ENCODE measurements at places on chromosomes 3 and 15.

DNA sequence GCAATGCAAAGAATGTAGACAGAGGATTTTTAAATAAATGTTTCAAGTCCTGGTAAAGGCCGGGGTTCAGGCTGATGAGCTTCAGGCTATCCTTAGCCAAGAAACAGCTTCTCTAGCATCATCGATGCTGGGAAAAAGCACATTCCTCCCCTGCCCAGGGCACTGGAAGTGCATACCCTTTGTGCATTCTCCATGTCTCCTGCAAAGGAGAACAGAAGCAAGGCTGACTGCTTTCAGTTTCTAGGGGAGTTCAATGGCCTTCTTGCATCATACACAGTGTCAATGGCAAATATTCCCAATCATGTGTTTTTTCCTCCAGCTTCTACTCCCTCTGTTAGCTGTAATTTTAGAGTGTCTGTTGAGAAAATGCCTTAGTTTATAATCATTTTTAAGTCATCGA, 59.9 kb downstream of the GPR176 start:
- DNase-seq, result no peak

DNA sequence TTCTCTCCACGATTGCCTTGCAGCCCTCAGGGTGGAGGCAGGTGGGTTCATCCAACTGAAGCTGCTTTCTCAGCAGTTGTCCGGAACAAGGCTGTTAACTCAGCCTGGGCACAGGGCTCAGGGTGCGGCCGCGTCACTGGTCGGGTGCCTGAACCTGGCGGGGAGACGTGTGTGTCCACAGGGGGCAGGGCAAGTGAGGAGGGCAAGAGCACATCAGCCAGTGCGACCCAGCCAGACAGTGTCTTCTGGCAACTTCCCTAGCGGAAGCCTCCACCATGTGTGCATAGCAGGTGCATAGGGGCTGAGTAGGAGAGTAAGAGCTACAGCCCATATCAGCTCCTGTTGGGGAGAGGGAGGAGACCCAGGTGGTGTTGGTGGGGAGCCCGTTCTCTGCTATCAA, 150.4 kb upstream of the THRB start:
- DNase-seq, result no peak

GRCh38 chr3:171748064-171748924, 62.0 kb downstream of the PLD1 start:
- DNase-seq, result no peak

- DNase-seq, result no peak
Observed at GRCh38 chr3:161550491-161551195, 54.0 kb downstream of the OTOL1 start.

DNA sequence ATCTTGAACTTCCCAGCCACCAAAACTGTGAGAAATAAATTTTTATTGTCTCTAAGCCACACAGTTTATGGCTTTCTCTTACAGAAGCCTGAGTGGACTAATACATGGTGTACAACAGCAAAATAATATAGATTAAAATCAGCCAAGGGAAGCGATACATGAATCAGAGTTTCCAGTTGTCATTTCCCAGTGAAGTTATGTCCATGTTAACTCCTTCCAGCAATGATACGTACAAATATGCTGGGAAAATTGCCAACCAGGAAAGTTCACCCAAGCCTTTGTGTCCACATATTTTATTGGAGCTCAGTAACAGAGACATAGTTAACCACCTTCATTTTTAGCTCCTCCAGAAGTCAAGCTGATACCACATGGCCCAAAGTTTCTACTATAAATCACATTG, 280.9 kb upstream of the KCNMB2 start:
- DNase-seq, result no peak

DNA sequence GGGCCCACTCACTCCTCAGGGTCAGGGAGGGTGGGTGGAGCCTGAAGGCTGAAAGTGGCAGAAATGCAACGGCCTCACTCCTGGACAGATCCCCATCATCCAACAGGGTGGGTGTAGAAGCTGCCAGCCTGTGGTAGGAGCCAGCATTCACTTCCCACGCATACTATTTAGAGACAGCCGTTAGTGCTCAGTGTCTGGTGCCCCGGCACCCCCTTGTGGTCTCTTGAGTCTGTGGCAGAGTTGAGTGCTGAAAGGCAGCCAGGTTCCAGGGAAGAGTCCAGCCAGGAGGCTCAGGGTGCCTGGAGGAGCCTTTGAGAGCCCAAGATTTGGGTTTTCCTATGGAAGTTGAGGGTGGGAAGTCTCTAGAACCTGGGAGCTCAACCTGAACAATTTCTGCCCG, 2.1 kb upstream of the GNAT1 start:
- DNase-seq, result peak; percentile 85

- no peak for DNase-seq
Observed at GRCh38 chr15:45918839-45919238, 284.0 kb downstream of the SQOR start.

- DNase-seq, result no peak
Observed at GRCh38 chr3:61980041-61980440, 393.3 kb downstream of the FEZF2 start.

DNA sequence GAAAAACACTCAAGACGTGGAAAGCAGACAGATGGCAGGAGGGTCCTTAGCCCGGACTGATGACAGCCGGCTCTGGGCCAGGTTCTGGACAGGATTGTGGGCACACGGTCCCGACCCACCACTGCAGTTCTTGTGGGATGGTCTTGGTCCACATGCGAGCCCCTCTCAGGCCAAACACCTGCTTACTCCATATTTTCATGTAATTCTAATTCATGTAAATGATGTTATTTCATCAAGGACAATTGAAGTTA, 32.6 kb downstream of the TM2D3 start:
- no peak for DNase-seq

DNA sequence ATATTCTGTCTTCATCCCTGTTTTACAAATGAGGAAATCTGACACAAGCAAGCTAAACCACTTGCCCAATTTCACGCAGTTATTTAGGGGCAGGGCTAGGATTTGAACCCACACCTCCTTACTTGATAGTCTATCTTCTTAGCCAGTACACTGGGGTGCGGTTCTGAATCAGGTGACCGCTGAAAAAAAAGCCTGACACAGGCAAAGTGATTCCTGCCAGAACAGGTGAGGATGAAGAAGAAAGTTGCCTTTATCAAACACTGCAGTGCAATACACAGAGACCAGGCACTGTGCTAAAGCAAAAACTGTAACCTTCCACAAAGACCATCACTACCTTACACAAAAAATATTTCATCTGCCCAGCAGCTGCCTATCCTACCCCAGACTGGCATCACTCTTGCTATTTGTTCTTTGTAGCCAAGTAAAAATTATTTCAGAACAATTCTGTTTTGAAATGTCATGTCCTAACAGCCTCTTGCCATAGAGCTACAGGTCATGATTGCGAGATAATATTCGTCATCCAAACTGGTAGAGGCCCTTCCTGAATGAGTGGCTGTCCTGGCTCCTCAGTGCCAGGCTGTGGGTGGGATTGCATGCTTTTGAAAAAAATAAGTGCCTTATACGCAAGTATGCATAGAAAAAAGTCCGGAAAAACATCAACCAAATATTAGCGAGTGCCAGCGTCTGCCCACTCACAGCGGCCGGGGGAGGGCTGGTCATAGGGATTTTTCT, 142.3 kb upstream of the TPM1 start:
- no peak for DNase-seq

- DNase-seq, result no peak
Observed at GRCh38 chr15:40762919-40763800, 708 bp upstream of the GCHFR start.

DNA sequence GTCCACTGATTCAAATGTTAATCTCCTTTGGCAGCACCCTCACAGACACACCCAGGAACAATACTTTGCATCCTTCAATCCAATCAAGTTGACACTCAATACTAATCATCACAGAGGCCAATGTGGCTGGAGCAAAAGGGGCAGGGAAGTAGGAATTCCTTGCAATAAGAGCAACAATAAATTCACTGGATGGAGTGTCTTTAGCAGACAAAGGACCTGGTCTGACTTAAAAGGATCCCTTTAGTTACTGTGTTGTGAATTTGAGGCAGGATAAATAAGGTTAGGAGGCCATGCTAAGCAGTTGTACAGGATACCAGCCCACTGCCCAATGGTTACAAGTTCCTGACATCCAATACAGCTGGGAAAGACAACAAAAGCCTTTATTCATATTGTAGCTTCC, 12.3 kb upstream of the GFM1 start:
- DNase-seq, result no peak

DNA sequence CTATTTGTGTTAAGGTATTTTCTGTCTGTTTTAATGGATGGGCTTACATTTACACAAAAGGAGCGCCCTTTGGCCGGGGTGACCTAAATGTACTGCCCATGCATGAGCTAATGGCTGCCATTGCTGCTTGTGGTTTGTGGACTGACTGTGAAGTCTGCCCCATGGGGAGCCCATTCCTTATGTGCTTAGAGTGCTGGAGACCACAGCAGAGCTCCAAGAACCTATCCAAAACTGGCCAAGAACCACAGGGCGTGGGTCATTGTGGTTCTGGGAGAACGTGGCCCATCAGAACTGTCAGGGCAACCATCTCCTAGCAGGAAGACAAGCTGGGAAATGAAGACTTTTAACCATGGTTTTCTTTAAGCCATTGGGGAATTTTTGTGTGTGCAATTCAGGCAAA, 105.3 kb downstream of the CHDH start:
- no peak for DNase-seq

GRCh38 chr3:31895471-31895870, 85.6 kb downstream of the OSBPL10 start:
- DNase-seq, result no peak

DNA sequence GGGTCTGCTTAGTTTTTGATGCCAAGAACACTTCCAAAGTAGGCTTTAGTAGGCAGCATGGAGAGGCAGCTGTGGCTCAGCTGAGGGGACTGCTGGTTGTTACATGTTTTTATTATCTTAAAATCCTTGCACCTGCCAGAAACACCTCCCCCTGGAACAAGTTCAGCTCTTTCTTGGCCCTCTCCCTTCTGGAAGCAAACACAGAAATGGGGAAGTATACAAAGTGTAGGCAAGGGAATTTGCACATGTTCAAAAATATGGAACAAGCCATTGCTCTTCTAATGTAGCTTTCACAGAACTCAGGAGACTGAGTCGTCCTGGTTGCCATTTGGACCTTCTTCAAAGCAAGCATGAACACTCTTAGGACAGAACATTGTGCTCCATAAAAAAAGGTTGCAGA, 169.1 kb upstream of the SEMA6D start:
- no peak for DNase-seq

DNA sequence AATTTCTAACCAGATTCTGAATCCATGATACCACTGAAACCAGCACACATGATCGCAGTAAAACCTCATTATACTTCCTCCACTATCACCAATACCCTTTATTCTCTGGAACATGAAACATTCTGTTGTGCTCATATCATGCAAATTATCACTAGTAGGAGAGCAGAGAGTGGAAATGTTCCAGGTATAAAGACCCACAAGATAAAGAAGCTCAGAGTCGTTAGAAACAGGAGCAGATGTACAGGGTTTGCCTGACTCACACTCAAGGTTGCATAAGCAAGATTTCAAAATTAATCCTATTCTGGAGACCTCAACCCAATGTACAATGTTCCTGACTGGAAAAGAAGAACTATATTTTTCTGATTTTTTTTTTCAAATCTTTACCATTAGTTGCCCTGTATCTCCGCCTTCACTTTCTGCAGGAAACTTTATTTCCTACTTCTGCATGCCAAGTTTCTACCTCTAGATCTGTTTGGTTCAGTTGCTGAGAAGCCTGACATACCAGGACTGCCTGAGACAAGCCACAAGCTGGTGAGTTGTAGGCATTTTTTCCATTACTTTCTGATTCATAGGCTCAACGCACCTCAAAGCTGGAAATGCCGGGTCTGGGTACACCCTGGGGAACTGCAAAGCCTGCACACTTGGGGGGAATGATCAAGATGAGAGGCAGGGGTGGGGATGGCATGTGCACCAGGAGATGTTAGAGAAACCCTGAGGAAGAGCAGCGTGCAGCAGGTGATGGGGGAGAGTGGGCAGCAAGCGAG, at the start of gene CCR2:
Gene CCR2, plus strand, starts transcription at position 465 of the 764 bp plus-strand sequence. CDS start 3,417 bp downstream, outside the sequence.
- no peak for DNase-seq

DNA sequence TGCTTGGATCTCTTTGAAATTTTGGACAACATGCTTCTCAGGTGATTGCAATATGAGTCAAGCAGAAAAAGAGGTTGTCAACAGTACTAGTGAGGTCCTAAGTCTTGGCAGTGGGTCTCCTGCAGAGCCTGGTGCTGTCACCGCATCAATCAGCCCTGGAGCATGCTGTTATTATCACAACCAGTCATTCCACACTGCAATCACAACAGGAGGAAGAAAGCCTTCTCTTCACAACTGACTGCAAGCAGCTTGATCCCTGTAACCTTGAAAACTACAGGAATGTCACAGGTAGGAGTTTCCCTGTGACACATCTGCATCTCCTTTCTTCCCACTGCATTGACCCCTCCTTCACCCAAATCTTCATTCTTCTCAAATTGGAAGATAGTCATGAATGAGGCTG, 451.1 kb upstream of the ATP11B start:
- no peak for DNase-seq

DNA sequence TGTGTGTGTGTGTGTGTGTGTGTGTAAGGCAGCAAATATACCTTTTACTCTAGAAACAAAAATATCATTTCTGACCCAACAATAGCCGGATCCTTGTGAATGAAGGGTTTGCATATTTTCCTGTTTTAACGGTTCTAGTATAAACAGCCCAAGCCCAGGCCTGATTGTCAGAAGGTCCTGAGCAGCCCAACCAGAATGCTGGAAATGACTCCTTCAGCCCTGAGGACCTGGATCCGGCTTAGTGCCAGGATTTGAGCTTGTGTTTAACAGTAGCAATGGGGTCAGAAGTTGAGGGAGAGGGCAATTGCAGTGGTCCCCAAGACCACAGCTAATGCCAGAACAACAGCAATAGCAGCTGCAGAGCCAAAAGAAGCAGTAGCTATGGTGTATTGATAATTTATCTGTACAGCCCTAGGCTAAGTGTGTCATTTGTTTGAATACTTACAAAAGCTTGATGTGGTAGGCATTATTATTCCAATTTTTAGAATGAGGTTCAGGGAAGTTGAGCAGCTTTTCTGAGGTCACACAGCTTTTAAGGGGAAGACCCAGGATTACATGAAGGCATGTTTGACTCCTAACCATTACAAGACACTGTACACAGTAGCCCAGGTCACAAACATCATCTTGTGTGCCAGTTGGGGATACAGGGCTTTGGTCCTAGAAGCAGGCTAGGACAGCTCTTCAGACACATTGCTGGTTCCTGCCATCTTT, 12.8 kb downstream of the FOXL2 start:
- no peak for DNase-seq

DNA sequence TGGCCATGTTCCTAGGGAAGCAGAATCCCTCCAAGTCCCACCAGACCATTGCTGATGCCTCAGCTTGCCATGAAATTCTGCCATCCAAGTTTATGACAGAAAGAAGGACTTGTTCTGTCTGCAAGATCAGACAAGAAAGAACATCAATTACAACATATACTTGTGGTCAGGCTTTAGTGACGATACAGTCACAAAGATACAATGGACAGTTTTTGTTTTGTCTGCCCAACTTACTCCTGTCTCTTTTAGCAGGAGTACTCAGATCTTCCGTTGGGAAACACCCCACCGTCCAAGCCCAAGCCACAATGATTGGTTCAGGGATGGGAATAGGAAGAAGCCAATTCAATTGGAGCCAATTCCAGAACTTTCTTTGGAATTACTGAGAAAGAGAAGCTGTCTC, 15.7 kb downstream of the KLHL6 start:
- no peak for DNase-seq

- no peak for DNase-seq
Observed at GRCh38 chr15:66170716-66171115, 82.8 kb downstream of the MEGF11 start.

GRCh38 chr3:13894096-13894806, 14.4 kb upstream of the WNT7A start:
- no peak for DNase-seq

Data from coronary artery (tissue), 2 donors.